ENCODE measurements at places on chromosomes 2 and 18.

DNA sequence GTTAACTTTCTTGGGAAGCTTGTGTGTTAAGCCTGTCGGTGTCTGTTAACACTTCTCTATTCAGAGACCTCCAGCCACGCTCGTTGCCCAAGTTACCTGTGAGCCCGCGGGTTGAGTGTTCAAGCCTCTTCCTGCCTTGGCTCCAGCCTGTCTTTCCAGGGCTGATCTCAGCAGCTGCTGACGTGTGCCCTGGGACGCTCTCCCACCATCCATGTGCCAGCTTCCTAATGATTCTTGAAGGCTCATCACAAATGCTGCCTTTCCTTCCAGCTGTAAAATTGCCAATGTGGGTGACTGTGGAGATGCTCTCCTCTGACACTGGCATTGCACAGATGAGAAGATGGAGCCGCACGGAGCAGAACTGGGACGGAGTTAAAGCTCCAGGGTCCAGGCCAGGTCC, 6.1 kb downstream of the RNF144A start:
- DNase-seq, result no peak

DNA sequence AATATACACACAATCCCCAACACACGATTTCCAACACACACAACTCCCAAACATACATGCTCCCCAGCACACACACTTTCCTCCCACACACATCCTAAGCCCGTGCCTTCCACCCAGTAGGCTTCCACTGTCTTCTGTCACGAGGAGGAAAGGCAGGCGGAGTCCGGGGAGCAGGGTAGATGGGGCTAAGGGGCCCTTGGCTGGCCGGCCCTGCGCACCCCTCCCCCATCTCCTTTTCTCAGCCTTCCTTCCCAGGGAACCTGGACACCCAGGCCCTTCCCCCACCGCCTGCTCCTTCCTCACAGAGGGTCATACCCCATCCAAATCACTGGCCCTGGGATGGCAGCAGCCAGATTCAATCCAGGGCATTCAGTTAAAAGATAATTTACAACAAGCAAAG, 3.4 kb upstream of the PDCD1 start:
- no peak for DNase-seq

- peak; percentile 40 for DNase-seq
Observed at GRCh38 chr2:60641811-60642788, 88.6 kb upstream of the BCL11A start.

GRCh38 chr2:150127995-150128394, 359.5 kb downstream of the RND3 start:
- DNase-seq, result no peak

DNA sequence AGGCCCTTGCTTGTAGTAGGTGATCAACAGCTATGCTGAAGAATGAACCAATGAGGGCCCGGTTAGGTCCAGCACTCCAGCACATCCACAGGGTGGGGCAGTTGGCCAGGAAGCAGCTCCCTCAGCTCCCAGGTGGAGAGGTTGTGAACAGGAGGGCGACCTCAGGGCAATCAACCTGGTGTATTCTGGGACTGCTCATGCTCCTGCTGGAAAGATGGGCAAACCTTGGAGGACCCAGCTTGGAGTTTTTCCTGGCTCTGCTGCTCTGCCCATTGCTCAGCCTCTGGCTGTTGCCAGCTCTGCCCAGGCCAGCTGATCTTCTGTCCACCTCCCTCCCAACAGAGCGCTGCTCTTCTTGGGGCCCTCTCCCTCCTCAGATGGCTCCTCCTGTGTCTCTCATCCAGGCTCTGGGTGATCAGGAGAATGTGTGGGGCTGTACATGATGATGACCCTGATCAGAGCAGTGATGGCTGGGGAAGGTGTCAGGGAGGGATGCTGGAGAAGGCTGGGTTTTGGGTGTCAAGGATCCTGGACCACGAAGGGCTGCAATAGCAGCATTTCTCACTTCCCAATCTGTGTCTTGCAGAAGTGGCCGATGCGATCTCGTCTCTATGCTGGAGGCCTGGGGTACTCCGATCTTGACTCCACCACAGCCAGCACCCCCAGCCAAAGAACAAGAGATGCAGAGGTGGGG, 3.4 kb downstream of the TCF23 start:
- DNase-seq, result no peak

GRCh38 chr2:152682663-152683062, 34.6 kb downstream of the PRPF40A start:
- no peak for DNase-seq

GRCh38 chr2:176455816-176456291, 186.6 kb downstream of the MTX2 start:
- no peak for DNase-seq

DNA sequence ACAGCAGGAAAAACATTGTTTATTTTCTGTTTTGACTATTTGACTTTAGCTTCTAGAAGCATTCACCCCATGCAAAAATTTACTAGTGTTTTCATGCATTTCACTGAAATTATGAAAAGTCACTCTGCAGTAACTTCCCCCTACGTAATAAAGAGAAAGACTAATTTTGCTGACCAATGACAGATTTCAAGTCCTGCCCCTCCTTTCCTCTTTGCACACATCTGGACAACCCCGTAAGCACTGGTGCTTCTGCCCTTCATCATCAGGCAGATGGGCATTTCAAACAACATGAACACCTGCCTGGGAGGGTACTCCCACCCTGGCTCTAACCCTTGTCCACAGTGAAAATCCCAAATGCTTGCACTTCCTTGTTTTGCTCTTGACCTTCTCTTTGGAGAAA, 815.0 kb upstream of the ID2 start:
- DNase-seq, result no peak

DNA sequence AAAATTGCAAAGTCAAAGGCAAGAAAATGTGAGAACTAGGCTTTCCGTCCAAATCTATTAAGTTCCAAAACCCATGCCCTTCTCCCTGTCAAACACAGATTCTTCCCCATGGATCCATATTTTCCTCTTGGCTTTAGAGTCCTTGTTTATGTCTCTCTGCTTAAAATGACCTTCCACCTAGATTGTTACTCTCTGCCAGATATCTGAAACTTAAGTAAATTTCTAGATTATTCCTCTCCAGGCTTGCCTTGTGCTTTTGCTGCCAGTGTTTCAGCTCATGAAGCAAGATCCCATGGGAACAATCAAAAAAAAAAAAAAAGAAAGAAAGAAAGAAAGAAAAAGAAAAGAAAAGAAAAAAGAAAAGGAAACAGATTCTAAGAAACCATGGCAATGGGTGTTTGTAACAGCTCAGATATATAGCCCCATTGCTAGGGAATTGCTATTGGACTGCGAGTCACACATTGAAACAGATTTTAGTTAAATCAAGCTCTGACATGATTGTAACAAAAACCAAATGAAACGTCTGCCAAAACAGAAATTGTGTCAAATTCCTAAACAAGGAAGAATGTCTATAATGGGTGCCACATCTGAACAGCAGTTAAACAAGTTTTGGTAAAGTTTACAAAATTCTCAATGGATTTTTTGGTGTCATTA, 660.7 kb upstream of the CNTNAP5 start:
- no peak for DNase-seq

- DNase-seq, result no peak
Observed at GRCh38 chr2:155381436-155381835, 682.9 kb downstream of the KCNJ3 start.
